ENCODE measurements at places on chromosomes 11 and 22.

GRCh38 chr22:20456064-20456721 is 18.6 kb upstream of the SCARF2 start:
- peak; percentile 81 for DNase-seq

DNA sequence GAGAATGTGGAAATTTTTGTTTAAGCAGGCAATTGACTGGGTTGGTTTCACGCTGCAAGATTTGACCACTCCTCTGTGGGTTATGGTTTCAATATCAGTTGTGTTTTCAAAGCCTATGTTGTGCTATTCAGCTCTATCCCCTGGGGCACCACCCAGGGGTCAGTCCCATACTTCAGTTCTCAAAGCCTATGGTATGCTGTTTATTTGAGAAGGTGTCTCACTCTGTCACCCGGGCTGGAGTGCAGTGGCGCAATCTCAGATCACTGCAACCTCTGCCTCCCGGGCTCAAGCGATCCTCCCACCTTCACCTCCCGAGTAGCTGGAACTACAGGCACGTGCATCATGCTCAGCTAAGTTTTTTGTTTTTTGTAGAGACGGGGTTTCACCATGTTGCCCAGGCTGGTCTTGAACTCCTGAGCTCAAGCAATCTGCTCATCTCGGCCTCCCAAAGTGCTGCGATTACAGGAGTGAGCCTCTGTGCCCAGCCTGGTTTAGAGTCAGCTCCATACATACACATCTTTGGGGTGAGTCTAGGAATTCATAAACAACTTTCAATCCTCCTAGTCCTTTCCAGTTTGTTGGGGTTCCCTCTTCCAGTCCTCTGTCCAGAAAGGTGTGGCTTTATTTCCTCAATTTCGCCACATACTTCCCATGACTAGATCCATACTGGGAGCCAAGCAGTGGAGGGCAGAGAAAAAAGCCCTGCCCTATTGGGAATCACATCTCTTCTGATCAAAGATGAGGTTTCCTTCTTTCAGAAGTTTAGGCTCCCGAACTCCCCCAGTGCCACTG is 35.0 kb upstream of the MAPK1 start:
- DNase-seq, result no peak

DNA sequence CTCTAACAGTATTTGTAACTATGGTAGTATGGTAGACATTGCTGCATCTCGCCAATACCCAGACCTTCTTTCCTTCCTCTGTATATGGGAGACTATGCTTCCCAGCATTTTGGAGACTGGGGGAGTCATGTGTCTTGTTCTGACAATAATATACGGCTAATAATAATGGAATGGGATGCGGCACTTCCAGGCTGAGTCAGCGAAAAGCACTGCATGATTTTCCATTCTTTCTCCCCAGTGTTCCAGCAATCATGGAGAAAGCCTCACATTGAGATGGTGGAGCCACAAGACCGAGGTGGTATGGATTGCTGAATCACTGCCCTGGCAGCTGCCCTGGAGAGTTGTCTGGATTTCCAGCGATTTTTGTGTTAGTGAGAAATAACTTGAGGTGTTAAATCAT is 77.1 kb upstream of the FIBIN start:
- DNase-seq, result no peak

- peak; percentile 49 for DNase-seq
Measured at GRCh38 chr11:1926156-1927025, 6.9 kb downstream of the TNNT3 start.

- DNase-seq, result no peak
Measured at GRCh38 chr11:116560589-116560988, 212.2 kb downstream of the BUD13 start.

GRCh38 chr22:38845004-38845740 is 1.3 kb upstream of the NPTXR start:
- no peak for DNase-seq

DNA sequence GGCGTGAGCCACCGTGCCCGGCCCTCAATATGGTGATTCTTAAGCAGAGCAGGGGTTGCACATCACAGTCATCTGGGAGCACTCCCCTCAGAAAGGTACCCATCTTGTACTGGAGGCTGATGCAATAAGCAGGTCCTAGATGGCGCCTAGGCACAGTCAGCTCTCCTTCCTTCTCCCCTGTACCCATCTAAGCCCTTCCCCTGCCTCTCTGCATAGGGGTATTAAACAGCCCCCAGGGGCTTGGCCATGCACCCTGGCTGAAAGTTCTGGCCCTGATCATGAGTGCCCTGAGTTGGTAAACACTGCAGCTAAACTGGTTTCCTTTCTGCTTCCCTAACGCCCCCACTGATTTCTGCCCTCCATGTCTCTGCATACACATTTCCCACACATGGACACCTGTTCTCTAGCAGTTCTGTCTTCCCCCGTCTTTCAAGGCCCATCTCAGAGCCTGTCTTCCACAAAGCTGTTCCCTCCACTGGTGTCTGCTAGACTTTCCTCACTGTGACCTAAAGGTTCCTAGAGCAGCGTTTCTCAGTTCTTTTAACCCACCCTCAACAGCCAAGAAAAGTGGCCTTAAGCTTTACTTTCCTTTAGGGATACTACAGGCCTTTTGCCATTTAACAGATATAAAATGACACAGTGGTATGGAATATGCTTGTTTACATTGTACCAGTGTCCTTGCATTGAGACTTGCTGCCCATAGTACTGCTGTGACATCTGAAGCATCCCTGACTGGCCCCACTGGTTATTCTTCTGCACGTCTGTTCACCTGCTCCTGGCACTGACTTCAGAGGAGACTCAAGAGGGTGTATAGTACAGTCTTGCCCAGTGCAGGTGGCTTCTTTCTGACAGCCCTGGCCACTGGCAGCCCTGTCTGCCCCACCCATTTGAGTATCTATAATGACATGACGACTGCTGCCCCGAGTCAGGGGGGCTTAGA is 15.6 kb downstream of the UBE2L3 start:
- DNase-seq, result no peak

- DNase-seq, result no peak
Measured at GRCh38 chr22:38320605-38321402, 3.6 kb upstream of the CSNK1E start.

DNA sequence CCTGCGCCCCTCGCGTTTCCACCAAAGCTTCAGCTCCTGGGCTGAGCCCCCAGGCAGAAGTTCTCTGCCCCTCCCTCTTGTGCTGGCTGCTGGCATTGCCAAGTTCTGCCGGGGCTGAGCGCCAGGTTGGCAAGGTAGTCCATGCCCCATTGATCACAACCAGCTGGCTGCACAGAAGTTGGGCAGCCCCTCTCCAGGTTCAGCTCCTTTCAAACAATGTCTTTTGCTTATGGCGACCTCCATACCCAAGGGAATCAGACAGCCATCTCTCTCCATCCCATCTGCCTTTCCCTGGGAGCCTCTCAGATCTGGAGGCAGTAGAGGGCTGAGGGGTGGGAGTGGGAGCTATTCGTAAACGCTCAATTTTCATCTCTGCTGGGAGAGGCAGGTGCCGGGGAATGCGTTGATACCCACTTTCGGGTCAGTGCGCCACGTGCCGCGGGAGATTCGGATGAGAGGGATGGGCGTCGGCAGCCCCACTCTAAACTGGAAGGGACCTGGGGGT is 1.5 kb downstream of the ADAMTS8 start:
- no peak for DNase-seq

DNA sequence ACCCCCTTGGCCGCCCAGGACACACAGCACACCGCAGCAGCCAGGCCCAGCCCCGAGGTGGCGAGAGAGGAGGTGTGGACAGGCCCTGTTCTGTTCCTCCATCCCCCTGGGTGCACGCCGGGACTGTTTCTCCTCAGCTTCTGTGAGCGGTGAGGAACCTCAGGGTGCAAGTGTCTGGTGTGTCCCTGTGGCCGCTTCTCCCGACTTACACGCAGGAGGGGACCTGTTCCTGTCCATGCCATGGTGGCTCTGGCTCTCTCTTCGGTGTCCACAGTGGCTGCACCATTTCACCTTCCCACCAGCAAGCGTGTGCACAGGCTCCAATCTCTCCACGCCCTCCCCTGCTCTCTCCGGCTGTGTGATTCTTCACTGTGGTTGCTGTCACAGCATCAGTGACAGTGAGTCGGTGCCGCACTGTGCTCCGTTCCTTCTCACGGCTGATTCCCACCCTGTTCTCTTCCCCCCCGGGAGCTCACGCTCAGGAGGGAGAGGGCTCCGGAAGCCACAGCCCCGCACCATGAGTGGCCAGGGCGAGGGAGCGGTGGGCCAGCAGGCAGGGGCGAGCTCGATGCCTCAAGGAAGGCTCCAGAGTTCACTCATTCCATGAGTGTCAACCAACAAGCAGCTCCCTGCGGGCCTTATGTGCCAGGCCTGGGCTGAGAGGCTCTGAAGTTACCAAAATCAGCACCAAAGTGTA is 18.6 kb upstream of the WNT7B start:
- DNase-seq, result no peak

DNA sequence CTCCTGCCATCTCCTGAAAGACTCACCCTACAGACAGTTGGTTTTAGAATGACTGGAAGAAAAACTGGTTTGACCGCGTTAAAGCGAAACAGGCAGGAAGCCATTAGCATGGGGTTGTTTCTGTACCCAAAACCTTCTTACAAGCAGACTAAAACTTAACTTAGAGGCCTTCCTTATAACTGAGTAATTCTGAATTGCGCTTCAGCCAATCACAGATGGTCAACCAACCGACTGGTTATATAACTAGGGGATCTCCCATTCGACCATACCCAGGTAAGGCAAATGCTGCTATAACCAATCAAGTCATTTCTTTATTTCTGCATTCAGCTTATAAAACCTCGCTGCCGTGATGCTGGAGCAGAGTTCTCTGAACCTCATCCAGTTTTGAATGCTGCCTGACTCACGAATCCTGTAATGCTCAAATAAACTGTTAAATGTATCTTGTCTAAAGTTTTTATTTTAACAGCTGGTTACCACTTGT is 87.8 kb upstream of the DRD2 start:
- no peak for DNase-seq

DNA sequence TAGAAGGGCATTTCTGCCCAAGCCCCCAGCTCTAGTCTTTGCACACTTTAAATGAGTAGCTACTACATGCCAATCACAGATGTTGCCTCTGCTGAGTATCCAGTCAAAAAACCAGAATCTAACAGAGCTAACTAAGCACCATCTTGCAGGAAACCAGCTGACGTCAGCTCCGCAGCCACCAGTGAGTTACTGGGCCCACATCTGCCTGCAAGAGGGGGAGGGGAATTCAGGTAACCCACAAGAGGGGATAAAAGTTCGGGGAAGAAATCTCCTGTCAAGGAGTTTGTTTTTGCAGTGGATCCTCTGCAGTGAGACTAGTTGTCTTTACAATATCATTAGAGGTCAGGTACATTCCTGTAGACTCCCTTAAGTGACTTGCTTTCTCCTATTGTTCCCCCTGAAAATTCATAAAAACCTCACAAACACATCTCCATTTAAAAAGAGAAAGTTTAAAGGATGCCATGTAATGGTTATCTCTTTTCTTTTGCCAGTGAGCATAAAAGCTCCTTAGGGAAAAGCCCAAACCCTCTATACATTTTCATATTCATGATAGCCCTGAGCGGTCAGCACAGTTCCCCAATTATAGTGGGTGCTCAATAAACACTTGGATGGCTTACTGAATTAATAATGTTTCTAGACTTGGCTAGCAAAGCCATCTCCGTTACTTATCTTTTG is 9.3 kb downstream of the CD44 start:
- DNase-seq, result peak; percentile 23

- DNase-seq, result no peak
Measured at GRCh38 chr11:34788642-34789041, 127.5 kb downstream of the APIP start.

DNA sequence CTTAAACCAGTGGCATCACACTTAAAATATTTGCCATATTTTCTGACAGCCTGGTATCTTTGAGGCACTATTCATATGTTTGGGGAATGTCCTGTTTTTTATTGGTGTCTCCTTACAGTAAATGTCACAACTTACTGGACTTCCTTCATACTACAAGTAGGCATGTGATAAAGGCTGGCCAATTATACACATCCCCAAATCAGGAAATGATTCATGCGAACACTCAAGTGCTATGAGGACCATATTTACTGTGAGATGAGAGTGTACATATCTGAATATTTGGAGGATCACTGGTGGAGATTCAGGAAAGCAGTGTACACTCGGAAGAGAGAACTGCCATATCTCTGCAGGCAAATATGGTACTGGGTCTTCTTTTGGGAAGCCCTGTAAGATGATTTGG is 913.8 kb upstream of the CHORDC1 start:
- no peak for DNase-seq

DNA sequence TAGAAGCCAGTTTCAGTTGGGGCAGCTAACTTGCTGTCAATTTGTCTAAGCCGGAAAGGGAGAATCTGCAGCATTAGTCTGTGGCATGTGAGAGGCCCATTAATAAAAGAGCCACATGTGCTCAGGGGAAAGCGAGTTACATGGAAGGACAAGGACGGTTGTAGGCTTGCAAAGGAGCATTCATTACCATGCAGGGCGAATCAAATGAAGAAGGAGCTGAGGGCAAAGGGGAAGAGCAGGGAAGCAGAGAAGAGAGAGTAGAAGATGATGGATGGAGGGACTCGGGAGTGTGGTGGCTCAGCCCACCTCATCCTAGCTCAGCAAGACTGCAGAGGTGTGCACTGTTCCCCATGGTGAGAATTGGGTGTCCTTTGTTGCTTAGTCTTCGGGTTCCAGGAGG is 152.7 kb upstream of the TBCEL start:
- no peak for DNase-seq

- no peak for DNase-seq
Measured at GRCh38 chr22:45053571-45053970, 43.8 kb upstream of the PHF21B start.

DNA sequence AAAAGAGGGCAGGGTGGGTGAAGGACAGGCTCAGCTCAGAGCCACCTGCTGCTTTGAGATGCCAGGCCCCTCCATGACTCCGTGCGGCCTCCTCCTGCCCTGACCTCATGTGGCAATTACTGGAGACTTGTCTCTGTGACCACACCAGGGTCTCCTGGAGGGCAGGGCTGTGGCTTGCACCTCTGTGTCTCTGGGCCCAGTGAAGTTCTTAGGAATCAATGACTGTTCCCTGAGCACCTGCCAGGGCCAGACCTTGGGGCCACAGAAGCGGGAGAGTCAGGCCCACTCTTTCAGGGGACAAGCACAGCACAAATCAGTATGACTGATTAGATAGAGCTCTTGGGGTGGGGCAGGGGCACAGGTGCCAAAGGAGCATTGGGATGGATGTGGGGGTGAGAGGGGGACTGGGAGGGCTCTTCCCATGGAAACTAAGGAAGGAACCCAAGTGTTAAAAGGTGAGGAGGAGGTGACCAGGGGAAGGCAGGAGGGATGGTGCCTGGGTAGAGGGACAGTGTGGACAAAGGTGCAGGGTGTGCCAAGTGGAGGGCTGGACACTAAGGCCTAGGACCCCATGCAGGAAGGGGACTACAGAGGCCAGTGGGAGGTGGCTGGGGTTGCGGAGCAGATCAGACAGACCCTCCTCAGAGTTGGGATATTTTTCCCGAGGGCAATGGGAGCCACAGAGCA is 77.3 kb upstream of the SHISAL1 start:
- no peak for DNase-seq
